ENCODE measurements at places on chromosomes 2 and 18. TPM values are rescaled to one million over a fixed set of nuclear protein-coding genes. Genes with fewer than 3 reads are reported as not detected.

RASGRP3 gene
- 49.4 TPM for total RNA-seq

GRCh38 chr2:23691565-23691964, 235.4 kb downstream of the ATAD2B start:
- peak; percentile 74 for DNase-seq

DNA sequence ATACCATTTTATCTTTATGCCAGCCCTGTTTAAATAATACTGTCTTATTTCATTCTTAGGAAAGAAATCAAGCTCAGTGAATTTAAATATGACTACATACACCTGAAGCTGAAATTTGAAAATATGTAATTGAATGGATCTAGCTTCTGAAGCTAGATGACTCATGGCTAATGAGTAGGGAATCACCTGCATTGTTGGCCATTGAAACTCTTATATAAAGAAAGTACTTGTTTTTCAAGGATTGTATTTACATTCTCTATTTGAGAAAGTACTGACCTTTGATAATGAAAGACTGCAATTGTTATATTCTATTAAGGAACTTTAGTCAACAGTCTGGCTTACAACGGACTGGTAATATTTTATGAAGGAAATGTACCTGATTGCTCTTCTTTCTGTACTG, 346.7 kb upstream of the LRATD1 start:
- no peak for DNase-seq

GRCh38 chr2:179521944-179522343, 257.3 kb upstream of the SESTD1 start:
- DNase-seq, result no peak

- DNase-seq, result no peak
These were observed 25.7 kb upstream of the ID2 start for GRCh38 chr2:8656160-8656641.

- no peak for DNase-seq
These were observed 3.0 kb downstream of the ABHD3 start for GRCh38 chr18:21701621-21702020.

DNA sequence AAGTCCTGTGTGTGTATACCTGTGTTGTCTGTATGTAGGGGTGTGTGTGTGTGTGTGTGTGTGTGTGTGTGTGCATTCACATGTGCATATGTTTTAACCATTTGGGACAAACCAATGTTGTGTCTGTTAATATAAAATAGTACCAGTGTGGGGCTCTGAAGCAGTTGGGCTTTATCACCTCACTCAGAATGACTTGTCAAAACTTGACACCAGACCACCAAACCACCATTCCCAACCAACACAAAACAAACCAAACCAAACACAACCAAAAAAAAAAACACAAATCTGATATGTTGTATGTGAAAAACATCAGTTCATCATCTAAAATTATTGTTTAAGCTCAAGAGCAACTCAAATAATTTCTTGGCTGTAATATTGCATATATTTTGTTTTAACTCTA, 42.1 kb downstream of the CALCRL start:
- no peak for DNase-seq

CFC1 gene
- total RNA-seq, result not detected

DNA sequence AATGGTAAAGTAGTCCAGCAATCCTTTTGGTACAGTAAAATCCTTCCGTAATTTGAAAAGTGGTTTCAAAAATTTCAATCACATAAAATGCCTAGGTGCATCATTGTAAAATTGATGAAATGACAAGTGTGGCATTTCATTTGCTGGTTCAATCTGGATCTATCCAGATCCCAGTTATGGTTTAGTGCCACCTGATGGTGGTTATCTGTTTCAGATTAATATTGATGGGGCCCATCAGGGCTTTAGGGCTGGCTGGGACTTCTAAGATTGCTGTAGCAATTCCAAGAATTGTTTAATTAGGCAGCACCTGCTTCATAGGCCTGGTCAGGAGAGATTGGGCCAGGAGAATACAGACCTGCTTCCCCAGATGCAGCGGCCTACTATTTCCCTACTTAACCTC, 55.5 kb upstream of the PIK3C3 start:
- no peak for DNase-seq

GRCh38 chr2:203016716-203017115, 2.0 kb downstream of the NBEAL1 start:
- no peak for DNase-seq

TCF7L1 gene
- 6.0 TPM for total RNA-seq

XDH gene
- total RNA-seq, result not detected

DNA sequence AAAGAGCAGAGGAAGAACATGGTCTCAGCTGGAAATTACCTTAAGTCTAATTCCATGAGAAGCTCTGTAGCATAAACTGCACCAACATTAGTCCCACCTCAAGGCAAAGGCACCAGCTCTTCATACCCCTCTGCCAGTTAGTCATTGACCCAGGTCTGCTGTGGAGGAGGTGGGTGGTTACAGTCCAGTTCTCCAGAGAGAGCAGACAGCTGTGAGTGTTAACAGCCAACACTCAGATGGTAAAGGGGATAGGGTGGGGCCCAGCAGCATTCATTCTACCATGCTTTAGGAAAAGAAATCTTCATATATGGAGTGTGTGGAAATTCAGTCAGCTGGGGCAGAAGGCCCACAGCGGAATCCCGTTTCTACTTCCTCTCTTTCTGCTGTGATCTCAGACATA, 159.7 kb upstream of the FBXO11 start:
- DNase-seq, result no peak

DNA sequence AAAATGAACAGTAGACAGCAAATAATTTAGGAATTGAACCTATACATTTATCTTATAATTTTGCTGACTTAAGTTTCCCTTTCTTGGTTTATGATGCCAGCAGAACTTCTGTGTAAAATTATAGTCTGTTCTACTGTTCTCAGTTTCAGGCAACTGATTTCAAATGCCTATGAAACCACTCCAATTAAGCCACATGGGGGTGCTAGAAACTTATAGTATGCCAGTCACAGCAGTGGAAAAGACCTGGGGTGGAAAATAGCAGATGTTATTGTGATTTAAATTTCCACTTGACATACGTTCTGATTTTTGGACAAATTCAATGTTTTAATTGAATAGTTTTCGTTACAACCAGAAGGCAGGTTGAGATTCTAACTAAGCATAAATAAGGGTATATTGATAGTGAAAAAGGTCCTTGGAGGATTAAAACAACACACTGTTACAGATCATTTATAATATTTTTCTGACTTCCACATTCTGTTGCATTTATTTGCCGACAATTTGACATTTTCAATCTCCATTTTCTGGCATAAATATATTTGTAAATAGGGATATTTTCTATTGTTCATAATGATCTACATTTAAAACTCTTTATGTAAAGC, 61.4 kb downstream of the CPS1 start:
- DNase-seq, result no peak

SNRNP27 gene
- 48.6 TPM for total RNA-seq

GRCh38 chr18:9082711-9083510, 19.6 kb upstream of the NDUFV2 start:
- no peak for DNase-seq

DNA sequence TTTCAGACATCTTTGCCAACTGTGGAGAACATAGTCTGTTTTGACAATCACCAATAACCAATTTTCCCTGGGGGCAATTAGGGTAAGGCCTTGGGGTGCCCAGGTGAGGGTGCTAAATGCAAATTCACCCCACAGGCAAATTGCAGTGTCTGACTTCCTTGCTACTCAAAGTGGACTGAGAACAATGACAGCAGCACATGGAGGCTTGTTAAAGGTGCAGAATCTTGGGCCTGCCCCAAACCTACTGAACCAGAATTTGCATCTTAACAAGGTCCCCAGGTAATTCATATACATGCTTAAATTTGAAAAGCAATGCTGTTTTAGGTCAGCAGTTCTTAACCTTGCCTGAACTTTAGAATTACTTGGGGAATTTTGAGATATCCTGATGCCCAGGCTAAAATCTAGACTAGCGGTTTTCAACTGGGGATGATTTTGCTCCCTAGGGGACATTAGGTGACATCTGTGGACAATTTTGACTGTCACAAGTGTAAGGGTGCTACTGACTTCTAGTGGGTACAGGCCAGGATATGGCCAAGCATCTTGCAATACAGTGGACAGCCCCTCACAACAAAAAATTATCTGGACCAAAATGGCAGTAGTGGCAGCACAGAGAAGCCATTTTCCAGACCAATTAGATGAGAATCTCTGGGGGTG, 80.2 kb upstream of the GCFC2 start:
- DNase-seq, result no peak

DNA sequence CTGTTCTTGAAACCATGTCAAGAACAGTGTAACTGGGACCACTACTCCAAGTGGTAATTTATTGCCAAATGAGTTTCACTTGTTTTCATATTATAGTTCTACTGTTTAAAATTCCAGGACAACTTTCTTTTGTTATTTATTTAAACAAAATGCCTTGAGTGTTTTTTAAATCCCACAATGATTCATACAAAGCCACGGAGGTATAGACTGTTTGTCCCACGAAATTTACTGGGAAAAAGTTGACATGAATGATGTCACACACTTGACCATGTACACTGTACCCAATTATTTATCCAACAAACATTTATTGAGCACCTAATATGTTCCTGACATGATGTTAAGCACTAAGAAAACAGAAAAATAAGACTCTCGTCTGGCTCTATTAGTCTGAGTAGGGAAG, 243.9 kb upstream of the SIX2 start:
- DNase-seq, result no peak

DNA sequence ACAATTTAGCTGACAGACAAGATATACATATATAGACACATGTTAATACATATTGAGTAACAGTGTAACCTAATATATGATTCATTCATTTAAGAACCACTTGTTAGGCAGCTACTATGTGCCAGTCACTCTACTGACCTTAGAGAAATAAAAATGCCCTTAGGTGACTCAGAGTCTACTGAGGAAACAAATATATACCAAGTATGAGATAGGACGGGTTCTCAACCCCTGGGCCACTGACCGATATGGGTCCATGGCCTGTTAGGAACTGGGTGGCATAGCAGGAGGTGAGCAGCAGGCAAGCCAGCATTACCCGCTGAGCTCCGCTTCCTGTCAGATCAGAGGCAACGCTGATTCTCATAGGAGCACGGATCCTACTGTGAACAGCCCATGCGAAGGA, 14.8 kb downstream of the STRN start:
- DNase-seq, result no peak

ZNF24 gene
- 44.2 TPM for total RNA-seq

GRCh38 chr2:69734854-69735544, 6.9 kb upstream of the ANXA4 start:
- no peak for DNase-seq

DNA sequence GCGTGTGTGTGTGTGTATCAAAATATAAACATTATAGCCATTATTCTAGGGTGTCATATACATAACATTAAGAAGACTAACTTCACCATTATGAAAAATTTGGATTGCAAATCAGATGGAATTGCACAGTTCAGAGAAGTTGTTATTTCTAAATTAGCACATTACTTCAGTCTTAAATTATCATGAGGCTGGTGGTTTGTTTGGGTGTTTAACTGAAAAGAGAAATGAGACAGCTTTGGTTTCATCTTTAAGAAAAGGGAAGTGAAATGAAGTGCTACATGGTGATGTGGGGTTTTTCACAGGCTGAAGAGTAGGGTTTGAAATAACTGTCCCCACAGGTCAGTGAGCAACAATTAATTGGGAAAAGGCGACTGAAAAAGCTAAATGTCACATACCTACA, 161.2 kb upstream of the XIRP2 start:
- DNase-seq, result no peak

DNA sequence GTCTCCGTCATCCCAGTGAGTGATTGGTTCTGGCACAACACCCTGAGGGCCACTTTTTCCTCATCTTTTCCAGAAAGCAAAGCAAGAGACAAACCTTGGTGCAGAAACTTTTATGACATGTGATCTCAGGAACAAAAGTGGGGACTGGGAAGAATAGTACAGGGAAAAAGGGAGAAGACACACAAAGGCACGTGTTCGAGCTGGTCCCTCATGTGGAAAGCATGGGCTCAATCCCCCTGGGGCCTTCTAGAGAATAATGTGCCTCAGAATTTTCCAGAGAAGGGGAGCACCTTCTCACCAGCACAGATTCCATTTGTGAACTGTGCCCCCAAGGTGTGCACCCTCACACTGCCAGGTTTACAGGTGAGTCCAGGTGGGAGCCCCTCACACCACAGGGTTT, 312.6 kb downstream of the FBXO15 start:
- no peak for DNase-seq

GRCh38 chr2:65371074-65371434, 61.3 kb downstream of the SPRED2 start:
- DNase-seq, result no peak

- DNase-seq, result no peak
These were observed 110.6 kb downstream of the NRP2 start for GRCh38 chr2:205792908-205793307.

- DNase-seq, result no peak
These were observed 905.6 kb downstream of the TSN start for GRCh38 chr2:122660786-122661634.

DNA sequence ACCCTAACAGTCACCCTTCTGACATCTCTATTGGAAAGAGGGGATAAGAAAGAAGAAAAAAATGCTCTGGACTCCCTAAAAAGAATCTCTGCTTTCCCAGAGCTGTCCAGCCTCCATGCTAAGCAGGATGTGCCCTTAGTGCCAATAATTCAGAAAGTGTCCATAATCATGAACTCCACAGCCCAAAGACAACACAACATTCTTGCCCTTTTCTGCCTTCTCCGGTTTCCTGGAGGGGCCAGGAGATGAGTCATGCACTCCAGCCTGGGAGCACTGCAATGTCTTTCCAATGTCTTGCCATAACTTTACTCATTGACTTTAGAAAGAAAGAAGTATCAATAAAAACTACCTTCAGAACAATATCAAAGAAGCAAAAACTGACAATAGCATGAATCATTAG, 44.0 kb downstream of the KLF7 start:
- DNase-seq, result no peak

DNA sequence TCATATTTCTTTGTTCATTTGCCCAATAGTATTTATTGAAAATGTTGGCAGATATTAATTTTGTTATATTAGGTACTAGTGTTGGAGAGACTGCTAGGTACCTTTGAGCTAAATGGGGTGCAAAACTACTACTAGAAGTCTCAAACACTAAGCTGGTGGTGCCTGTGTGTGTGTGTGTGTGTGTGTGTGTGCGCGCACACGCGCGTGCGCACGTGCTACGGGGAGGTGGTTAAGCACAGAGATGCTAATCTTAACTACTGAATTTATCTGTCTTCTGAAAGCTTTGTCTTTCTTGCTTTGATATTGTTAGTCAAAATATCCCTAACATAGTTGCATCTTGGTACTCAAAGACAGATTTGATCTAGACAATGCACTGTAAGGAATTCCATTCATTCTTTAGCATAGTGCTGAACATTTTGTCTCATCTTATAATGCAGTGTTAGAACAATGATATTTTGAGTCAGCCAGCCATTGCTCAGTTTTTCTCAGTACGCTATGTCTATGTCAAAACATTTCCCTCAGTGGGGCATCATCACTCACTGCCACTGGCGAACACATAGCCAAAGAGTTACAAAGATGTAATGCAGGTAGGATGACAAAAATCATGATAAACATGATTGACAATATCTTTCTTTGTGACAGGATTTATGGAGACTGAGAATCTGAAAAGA, 396.0 kb upstream of the RGPD4 start:
- DNase-seq, result no peak

Data from cardiac septum (tissue), 1 donor.